ENCODE measurements at places on chromosomes 16 and 17. TPM values are rescaled to one million over a fixed set of nuclear protein-coding genes. Genes with fewer than 3 reads are reported as not detected.

CPHXL2 gene
- total RNA-seq: not detected

QRICH2 gene
- total RNA-seq: 1.4 TPM

QPRT gene
- total RNA-seq: 0.86 TPM

PRSS53 gene
- total RNA-seq: 0.64 TPM

KRTAP4-3 gene
- not detected for total RNA-seq

GP2 gene
- total RNA-seq: not detected

FASN gene
- total RNA-seq: 150 TPM

PLEKHM1 gene
- total RNA-seq: 20.2 TPM

EMP2 gene
- total RNA-seq: 58.2 TPM

PRR29 gene
- total RNA-seq: 0.31 TPM

MNT gene
- 16.8 TPM for total RNA-seq

KRT9 gene
- total RNA-seq: not detected

MPP2 gene
- 1.3 TPM for total RNA-seq

SSTR5 gene
- 0.30 TPM for total RNA-seq

NOS2 gene
- total RNA-seq: 0.33 TPM

MED9 gene
- total RNA-seq: 21.4 TPM

CCL16 gene
- total RNA-seq: not detected

MYL4 gene
- not detected for total RNA-seq

DPEP2 gene
- not detected for total RNA-seq

KRTAP4-2 gene
- not detected for total RNA-seq

GRB7 gene
- 3.8 TPM for total RNA-seq

CDH15 gene
- 0.22 TPM for total RNA-seq

PRCD gene
- not detected for total RNA-seq

CDRT15L2 gene
- total RNA-seq: not detected

GPR142 gene
- not detected for total RNA-seq

ALDH3A1 gene
- total RNA-seq: 1,194 TPM

MPV17L gene
- total RNA-seq: 5.7 TPM

TMED6 gene
- total RNA-seq: 0.08 TPM

MYCBPAP gene
- total RNA-seq: 0.49 TPM

SNAI3 gene
- 0.18 TPM for total RNA-seq

SECTM1 gene
- 2.5 TPM for total RNA-seq

TOX3 gene
- total RNA-seq: 0.20 TPM

NEUROD2 gene
- total RNA-seq: not detected

EVPLL gene
- total RNA-seq: not detected

MTSS2 gene
- total RNA-seq: 117 TPM

ARMC7 gene
- 16.8 TPM for total RNA-seq
